ENCODE measurements at places on chromosomes 2 and 18.

- DNase-seq: no peak
These were observed 128.9 kb upstream of the ITGB6 start for GRCh38 chr2:160328811-160329527.

DNA sequence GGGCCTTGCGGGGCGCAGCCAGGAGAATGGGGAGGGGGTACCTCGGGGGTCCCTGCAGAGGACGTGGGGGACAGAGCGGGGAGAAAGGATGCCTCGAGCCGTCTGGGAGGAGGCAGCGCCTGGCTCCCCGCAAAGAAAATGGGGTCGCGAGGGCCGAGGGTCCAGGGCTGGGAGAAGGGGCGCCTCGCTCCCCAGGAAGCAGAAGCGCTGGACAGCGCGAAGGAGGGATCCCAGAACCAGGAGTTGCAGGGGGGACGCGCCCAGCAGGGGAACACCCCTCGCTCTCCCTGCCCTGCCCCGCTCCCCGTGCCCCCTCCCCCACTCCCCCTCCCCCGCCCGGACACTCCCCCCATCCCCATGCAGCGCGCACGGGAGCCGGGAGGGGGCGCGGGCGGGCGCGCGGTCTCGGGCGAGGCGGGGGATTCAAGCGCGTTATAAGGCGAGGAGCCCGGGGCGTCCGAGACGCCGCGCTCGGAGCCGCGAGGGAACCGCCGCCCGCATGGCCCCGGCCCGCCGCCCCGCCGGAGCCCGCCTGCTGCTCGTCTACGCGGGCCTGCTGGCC is at the start of gene ERFE:
ERFE (plus strand) TSS at position 462 of the 562 bp plus-strand sequence; CDS start at position 500, 38 bp downstream.
- no peak for DNase-seq

DNA sequence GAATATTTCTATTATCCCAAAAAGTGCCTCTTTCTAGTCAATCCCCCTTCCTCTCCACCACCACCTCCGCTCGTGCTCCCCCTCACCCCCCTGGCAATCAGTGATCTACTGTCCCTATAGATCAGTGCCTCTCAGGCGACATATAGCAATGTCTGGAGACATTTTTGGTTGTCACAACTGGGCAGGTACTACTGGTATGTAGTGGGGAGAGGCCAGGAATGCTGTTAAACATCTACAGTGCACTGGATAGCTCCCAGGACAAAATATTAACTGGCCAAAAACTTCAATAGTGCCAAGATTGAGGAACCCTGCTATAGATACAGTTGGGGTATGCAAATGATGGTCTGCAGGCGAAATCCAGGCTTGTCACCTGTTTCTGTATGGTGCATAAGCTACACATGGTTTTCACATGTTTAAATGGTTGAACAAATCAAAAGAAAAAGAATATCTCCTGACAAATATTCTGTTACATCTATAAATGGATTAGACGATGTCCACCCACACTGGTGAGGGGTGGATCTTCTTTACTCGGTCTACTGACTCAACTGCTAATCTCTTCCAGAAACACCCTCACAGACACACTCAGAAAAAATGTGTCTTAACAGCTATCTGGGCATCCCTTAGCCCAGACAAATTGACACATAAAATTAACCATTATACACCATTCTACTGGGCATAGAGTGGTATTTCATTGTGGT is 25.5 kb downstream of the DPYSL5 start:
- no peak for DNase-seq

GRCh38 chr2:169034256-169034655 is 3.1 kb upstream of the ABCB11 start:
- DNase-seq: no peak

DNA sequence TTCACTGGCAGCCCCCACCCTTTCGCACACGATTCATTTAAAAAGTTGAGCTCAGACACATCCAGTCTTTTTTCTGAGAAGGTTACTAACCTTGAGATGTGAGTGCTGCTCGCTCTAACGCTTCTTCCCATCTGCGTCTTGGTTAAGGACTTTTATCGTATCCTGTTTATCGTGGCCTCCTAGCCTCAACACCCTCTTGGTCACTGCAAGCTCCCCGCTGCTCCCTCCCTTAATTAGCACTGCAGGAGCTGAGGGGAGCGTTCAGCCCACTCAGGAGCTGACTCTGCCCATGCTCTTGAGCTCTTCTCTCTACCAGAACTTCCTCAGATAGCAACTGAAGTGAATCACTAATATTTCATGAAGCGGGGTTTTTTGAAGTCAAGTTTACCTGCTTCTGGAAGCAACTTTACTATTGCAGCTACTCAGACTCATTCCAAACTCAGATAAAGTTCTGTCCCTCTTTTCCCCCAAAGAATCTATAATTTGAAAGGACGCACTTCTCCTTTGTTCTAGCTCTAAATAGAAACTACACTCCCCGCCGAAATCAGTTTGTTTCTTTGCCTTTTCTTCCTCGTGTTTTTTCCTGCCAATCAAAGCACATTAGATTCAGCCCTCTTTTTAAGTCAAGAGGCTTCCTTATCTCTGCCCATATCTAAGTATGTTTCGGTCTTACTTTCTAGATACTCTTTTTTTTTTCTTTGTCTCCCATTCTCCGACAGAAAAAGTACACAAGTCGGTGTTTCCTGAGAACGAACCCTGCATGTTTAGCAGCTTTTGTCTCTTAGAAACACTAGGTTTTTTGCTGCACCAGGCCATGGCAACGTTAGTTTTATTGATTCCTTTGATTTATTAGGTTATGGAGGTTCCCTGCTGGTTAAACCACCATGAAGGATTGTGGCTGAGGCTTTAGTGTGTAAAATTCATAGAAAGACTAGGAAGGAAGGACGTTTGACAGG is 9.3 kb upstream of the CD226 start:
- no peak for DNase-seq

DNA sequence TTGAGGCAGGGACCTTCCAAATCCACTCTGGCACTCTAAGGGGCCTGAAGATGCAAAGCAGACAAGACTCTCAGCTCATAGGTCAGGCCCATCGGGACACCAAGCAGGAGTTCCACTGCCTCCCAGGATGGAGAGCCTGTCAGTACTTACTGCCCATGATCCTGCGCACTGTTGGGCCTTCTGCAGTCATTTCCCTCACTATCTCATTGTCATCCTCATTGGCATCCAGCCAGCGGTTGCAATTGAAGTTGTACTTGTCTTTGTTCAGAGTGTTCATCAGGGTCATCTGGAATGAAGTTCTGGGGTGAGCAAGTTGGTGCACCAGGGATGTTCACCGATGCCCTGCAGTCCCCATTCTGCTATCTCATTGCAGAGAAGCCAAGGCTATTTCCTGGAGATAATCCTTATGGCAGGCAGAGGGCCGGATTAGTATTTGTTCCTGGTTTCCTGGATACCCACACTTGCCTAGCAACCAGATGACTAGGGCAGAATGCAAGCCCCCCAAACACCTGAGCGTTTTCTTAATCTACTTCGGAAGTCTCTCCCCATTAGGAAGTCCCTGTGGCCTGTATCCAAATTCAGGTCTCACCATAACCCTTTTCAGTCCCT is 65.1 kb downstream of the LOXHD1 start:
- no peak for DNase-seq

DNA sequence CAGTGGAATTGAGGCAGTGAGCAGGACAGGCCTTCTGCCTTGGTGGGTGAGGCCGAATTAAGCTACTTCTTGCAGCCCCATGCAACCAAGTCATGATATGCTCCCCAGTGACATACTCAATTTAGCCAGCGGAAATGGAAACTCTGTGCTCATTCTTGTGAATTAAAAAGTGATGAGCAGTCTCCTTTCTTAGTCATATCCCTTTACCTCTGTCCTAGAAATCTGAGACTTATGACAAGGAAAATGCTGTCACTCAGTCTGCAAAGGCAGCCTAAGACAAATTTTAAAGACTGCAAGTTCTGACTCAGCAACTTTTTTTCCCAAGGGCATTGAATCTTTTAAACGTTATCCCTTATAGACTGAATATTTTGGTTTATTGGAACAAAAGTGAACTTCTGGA is 218.2 kb downstream of the SH3BP4 start:
- no peak for DNase-seq

GRCh38 chr2:46230677-46231425 is 66.4 kb upstream of the EPAS1 start:
- DNase-seq: no peak

DNA sequence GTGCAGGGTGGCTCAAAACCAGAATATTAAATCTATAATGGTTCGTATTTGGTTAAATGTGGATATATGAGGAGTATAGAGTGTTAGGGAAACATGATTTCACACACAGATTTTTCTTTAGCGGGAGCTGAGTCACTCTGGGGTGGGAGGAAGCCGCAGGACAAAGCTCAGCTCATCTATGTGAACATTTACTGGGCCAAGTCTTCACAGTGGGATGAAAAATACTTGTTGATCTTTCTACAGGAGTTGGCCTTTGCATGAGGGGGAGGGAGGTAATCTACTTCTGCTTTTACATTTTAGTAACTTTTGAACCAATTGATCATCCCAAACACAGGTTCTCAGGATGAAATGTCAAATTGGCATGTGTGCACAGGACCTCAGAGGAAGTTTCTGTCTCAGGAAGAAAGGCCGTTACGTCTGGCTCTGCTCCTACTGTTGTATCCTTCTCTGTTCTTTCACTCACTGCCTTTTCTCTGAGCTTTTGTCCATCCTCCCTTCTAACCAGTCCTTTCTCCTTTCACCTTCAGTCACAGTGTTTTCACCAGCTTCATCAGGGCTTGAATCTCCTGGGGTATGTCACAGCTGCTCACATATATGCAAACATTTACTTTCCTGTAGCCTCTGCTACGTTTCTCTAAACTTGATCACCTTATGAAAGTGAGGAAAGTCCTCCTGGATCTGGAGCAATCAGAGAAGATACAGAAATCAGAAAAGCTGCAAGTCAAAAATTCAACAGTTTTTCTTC is 943.3 kb upstream of the FANCL start:
- no peak for DNase-seq

GRCh38 chr2:6352906-6353515 is 512.7 kb downstream of the CMPK2 start:
- DNase-seq: no peak

DNA sequence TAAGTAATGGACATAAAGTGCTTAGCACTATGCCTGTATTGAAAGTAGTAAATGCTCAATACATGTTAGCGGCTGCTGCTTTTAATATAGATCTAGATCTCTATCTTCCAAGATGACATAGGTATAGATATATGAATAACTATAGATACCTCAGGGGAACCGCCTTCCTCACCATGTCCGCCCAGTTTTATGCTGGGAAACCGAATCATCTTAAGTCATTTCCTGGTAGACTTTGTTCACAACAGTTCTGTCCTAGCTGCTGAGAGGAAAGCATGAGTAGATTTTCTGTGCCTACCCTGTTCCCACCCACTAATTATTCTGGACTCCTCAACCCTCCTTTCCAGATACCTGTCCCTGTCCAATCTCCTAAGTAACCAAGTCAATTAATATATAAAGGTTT is 21.6 kb upstream of the ITM2C start:
- no peak for DNase-seq

DNA sequence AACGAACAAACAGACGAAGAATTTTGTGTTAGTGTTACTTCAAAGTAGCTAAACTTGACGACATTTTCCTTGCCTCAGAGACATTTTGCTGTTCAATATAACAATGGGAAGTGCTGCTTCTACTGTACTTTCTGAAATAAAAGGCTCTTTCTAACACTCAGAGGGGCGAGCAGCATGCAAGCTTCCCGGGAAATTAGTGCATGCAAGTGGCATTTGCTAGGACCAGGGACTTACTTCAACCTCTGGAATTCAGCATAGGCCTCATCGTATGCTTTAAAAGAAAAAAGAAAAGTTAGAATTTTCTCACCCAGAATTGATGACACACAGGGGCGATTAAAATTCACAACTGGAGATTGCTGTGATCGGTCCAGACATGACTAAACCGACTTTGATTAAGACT is 62.5 kb upstream of the LPIN2 start:
- no peak for DNase-seq

- DNase-seq: no peak
These were observed 4.3 kb upstream of the PLCL1 start for GRCh38 chr2:197800091-197800490.

DNA sequence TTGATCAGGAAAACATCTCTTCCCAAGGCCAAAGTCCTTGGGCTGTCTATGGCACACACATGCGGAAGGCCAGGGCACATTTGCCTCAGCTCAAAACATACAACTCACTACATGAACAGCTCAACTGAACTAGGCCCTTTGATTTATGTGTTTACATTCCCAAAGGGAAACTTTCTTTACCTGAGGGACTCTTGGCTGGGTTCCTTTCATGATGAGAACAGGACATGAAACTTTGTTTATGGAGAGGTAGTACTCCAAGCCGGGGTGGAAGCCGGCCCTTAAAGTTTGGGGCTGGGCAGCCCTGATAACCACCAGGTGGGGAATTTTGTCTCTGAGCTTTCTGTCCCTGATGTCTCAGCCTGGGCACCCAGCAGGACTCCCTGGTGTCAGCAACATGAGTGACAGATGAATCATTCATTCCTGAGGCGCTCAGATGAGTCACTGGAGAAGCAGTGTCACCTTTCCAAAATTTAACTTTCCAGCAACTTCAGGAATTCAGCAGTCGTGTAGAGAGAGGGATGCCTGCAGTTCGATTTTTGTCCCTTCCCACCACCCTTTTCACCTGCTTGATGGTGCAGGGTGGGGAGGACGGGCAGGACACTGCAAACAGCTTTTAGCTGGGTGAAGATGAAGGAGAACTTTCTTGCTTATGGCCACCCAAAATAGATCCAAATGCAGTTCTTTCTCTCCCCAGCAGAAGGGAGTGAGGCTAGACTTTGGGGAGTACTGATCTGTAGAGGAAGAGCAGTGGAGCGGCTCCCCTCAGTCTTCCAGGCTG is 331.6 kb downstream of the DYSF start:
- no peak for DNase-seq

- no peak for DNase-seq
These were observed 74.6 kb downstream of the CLHC1 start for GRCh38 chr2:55157474-55157884.

- DNase-seq: no peak
These were observed 147.2 kb downstream of the SMAD7 start for GRCh38 chr18:48803518-48803917.

GRCh38 chr18:3211236-3211992 is 8.4 kb downstream of the MYOM1 start:
- DNase-seq: no peak

Data from stimulated activated CD8-positive, alpha-beta memory T cell treated with anti-CD3 and anti-CD28 coated beads, Interleukin-12 subunit alpha, Interleukin-12 subunit beta, amount 100 ng/mL, for 1 hour (primary cell).